ENCODE measurements at places on chromosomes 16 and 17.

- no peak for DNase-seq
Observed at GRCh38 chr16:82699260-82699659, 72.5 kb downstream of the CDH13 start.

GRCh38 chr16:67120025-67120424 lies 10.3 kb downstream of the PHAF1 start:
- no peak for DNase-seq

- DNase-seq, result no peak
Observed at GRCh38 chr17:958712-959451, 20.7 kb downstream of the NXN start.

DNA sequence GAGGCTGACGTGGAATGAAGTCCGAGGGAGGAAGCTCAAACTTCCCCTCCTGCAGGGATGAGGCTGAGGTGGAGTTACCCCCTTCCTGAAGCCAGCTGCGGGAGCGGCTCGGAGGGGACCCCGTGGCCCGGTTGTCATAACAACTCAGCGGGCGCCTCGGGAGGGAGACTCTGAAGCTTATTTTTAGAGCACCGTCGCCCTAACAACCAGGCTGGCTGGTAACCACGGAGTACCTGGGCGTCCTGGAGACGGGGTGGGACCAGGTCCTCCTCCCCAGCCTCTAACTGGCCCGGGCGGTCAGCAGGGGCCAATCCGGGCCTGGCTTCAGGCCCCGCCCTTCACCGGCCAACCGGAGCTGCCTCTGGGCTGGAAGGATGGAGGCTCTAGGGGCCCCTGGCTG lies 27.7 kb downstream of the NECAB2 start:
- DNase-seq, result no peak

GRCh38 chr17:34584805-34585416 lies 5.5 kb downstream of the TMEM132E start:
- no peak for DNase-seq
